ENCODE measurements at places on chromosomes 2 and 18.

GRCh38 chr2:16960579-16960978 lies 294.9 kb upstream of the CYRIA start:
- no peak for DNase-seq

- DNase-seq: no peak
These were observed 10.8 kb downstream of the SNED1 start for GRCh38 chr2:241009191-241009590.

- DNase-seq: no peak
These were observed 99.5 kb upstream of the CCDC85A start for GRCh38 chr2:56084111-56084901.

- no peak for DNase-seq
These were observed 124.4 kb downstream of the DIS3L2 start for GRCh38 chr2:232085826-232086425.

- no peak for DNase-seq
These were observed 328.4 kb upstream of the MAP2 start for GRCh38 chr2:209095432-209095831.

GRCh38 chr2:44833171-44834069 lies 108.1 kb upstream of the SIX3 start:
- DNase-seq: no peak

DNA sequence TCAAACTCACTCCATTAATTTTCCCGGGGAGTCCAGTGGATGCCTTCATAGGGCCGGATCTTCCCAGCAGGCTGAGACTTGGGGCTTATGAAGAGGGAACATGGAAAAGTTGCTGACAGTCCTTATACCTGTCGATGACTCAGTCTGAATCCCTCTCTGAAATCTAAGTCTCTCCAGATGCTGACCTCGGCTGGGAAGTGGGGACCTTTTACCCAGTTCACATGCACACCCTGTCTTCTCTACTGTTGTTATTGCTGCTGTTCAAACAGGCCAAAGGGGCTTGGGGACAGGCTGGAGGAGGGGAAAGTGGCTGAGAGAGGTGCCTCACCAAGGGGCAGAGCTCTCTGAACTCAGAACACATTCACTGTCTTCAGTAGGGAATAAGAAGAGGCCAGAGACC lies 4.1 kb upstream of the TNP1 start:
- no peak for DNase-seq

- DNase-seq: no peak
These were observed 70.0 kb downstream of the FIGN start for GRCh38 chr2:163665817-163666216.

DNA sequence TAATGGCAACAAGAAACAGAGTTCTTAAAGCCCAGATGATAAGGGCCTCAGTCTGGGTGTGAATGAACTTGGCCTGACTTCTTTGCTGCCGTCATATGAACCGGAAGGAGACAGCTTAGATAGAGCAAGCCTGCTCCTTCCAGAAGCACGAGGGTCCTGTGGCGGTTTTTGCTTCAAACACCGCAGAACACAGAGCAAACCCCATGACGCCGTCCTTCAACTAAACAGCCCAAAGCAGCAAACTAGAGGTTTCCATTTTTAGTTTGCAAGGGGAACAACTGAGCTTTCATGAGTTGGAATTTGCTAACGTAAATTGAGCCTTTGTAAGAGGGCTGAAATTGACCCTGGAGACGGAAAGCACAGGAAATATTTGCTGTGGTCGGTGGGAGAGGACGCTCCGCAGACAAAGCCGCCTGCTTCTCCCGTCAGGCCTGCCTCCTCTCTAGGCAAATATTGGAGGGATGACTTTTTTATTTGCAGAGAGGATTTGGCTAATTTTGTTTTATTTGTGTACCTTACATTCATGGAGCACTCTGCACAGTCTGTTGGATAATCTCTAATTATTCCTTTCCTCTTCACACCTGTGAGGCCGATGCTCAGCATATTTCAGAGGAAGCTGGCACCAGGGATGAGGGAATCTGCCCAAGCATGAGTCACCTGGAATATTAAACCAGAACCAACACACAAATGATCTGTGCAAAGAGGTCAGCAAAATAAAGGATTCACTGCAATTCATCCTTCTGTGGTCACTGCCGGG lies 134.0 kb upstream of the NCK2 start:
- no peak for DNase-seq

GRCh38 chr18:34965108-34965507 lies 76.1 kb upstream of the MAPRE2 start:
- DNase-seq: no peak

Measured in effector memory CD4-positive, alpha-beta T cell (primary cell).